ENCODE measurements at places on chromosomes 6 and 20.

DNA sequence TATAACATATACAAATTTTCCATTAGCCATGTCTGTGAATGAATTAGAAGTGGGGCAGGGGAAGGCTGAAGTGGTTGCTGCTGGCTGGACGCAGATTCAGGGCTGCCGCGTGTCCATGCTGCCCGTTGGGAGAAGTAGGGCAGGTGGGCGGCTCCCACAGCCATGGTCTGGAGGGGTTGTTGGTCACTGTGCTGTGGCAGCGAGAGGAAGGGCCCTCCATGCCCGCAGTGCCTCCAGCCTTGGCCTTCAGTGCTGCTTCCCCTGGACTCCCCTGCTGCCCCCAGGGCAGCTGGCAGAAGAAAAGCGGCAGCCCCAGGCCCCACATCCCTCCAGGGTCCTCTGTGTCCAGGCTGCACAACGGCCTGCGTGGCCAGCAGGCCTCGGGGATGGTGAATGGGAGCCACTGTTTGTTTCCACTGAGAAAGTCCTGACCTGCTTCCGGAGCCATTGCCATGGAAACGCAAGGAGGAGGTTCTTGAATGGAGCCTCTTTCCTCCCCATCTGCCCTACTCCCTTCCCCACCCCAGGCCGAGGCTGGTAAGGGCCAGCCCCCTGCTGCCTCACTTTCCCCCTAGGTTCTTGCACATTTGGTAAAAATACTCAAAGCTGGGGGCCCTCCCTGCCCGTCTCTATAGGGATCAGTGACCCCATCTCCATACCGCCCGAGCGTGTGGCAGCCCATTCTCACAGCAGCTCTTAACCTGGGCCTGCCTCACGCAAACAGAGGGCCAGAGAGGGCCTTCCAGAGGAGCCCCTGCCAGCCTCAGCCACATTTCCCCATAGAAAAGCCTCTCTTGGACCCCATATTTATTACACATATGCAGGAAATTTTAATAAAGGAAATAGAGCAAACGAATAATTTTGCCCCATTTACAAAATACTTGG lies 113.3 kb downstream of the SASH1 start:
- no peak for DNase-seq

- DNase-seq: no peak
These were observed 45.5 kb upstream of the NXT1 start for GRCh38 chr20:23305098-23305497.

- DNase-seq: no peak
These were observed 151.6 kb upstream of the CDH4 start for GRCh38 chr20:61100489-61100888.

DNA sequence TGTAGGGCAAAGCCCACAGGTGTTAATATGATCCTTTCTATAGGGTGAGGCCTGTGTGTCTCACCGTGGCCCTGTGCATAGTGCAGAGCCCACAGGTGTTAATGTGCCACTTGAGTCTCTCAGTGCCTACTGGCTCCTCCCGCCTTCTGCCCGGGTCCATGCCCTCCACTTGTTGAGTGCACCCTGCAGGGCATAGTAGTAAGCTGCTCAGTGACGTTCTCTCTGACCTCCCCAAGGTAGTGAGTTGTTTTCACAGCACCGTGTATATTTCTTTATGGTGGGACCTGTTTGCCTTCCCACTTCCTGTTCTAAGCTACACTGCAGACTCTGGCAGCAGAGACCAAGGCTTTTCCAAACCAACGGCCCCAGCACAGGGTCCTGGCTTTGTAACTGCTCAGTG lies 64.5 kb upstream of the SLC22A1 start:
- DNase-seq: no peak

DNA sequence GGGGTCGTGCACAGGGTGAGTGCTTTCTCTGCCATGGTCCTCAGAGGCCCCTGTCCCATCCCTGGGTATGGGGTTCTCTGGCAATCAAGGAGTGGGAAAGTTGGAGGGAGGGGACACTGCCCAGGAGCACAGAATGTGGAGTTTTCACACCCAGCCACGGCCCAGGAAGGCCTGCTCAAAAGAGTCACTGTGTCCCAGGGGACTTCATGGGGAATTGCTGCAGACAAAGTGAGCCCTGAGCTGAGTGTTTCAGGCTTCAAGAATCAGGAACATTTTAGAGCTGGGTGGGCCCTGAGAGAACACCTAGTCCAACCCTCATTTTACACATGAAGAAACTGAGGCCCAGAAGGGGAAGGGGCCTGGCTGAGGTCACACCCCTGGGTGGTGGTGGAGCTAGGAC lies 5.7 kb downstream of the MAPK13 start:
- no peak for DNase-seq

GRCh38 chr6:27840572-27840971 lies 71.6 kb downstream of the OR2B2 start:
- no peak for DNase-seq

DNA sequence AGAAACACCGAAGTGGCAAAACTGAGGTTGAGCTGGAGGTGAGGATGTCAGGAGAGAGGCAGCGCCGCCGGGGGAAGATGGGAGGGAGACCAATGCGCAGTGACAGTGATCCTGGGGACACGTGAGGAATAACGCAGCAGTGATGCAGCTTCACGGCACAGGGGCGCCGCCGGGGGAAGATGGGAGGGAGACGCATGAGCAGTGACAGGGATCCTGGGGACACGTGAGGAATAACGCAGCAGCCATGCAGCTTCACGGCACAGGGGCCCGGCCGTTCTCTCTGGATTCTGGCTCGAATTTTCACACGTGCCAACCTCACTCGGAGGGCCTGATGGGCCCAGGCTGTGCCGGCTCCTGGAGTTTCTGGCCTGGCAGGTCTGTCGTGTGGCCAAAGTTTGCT lies 94.7 kb downstream of the SMOC2 start:
- DNase-seq: no peak

- DNase-seq: peak; percentile 96
These were observed 3.1 kb downstream of the NNAT start for GRCh38 chr20:37523911-37524700.

GRCh38 chr6:2546901-2547300 lies 203.8 kb downstream of the MYLK4 start:
- no peak for DNase-seq

GRCh38 chr20:37681384-37682112 lies 12.3 kb upstream of the CTNNBL1 start:
- DNase-seq: no peak

DNA sequence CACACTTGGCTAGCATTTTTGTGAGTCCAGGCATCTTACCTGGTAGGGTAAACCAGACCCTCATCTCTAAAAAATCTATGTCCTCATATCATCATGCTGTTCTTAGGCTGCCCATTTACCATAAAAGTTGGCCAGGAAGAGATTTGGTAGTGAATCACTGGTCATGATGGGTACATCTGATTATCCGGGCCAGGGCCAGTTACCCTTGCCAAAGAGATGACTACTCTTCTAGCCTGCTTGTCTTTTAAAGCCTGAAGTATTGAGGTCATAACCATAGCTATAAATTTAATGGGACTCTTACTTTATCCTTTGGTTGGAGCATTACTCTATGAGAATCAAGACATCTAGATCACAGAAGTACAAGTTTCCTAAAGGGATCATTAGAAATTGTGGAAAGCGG lies 276.8 kb downstream of the TENT5A start:
- DNase-seq: no peak

DNA sequence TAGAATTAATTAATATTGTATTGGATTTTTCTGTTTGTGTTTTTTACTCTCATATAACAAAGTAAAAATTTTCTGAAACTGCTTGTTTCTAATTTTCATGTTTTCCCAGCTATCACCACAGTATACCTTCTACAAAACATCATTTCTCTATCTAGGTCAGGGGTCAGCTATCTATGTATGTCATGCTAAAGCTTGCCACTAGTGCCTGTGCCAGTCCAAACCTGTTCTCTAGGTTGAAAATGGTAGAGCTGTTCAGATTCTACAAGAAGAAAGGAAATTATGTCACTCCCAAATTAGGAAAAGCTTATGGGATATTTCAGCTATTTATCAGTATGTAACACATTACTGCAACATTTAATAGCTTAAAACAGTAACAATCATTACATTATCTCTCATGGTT lies 5.8 kb upstream of the ME1 start:
- DNase-seq: no peak

GRCh38 chr6:22466665-22467245 lies 102.6 kb upstream of the HDGFL1 start:
- peak; percentile 50 for DNase-seq

DNA sequence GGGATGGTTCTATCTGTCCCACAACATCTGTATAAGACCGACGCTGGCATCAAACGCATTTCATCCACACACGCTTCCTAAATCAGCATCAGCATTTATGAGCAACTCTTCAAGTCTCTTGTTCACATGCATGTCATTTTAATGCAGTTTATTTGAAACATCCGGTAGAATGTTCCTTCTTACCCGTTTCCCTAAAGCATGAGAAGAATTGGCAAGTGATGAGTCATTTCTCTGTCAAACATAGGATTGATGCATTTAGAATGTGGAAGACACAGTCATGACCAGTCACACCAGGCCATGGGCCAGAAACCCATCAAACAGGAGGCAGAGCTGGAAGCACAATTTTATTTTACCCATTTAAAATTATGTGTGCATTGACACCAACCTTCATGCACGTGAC lies 122.8 kb downstream of the UST start:
- no peak for DNase-seq

GRCh38 chr20:20412750-20413149 lies 44.8 kb downstream of the INSM1 start:
- peak; percentile 26 for DNase-seq

- peak; percentile 68 for DNase-seq
These were observed 98.2 kb downstream of the PSMG4 start for GRCh38 chr6:3356824-3357420.

DNA sequence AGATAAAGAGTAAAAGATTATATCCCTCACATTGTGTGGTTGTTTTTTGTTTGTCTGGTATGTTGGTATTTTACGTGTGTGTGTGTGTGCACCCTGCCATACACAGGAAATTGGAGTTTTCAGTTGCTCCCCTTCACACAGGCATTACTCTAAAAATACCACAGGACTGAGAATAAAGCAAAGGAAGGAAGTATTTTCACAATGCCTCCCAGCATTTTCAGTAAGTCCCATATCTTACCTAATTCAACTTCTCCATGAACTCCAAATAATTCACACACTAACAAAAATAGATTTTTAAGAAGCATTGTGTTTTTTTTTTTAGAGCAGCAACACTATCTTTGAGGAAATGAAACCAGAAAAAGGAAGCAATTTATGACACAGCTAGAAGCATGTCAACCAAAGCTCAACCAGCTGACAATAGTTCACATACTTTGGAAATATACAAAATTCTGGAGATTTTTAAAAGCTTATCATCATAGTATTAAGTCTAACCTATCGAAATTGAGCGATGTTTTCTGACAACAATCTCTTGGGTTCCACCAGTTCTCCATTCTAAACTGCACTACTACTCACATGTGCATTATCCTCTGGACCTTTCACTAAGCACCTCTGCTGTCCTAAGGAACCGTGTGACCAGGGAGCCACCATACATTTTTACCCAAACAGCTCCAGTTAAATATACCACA lies 2.1 kb downstream of the UBE2J1 start:
- no peak for DNase-seq

DNA sequence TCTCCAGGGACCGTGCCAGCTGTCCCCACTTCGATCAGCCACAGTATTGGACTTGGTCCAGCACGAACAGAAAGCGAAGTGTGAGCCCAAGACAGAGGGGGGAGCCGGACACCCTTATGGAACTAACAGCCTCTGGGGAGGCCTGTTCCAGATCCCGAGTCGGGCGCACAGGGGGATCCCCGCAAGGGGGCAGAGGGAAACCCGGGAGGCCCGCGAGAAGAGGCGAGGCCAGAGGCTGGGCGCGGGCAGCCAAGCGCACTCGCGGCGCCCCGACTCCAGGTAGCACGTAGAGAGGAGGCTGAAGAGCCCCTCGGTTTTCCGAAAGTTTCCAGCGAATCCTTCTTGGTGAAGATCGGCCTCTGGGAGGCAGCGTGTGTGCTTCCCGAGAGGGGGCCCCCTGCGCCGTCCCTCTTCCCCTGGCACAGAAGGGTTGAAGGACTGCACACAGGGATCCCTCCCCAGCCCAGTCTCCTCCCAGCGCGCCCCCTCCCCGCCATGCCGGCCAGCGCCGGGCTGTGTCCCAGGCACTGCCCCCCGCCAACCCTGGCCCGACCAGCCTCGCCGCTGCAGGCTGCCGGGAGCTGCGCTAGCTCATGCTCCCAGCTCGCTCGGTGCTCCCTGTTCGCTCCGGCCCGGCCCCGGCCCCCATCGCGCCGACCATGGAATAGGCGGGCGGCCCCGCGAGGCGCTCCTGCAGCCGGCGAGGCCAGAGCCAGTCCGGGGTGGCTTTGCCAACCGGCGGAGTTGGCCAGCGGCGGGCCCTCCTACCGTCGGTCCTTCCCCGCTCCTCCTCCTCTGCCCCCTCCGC lies 577 bp upstream of the SLC24A3 start:
- DNase-seq: peak; percentile 32

- no peak for DNase-seq
These were observed 19.9 kb downstream of the GATA5 start for GRCh38 chr20:62455929-62456328.

DNA sequence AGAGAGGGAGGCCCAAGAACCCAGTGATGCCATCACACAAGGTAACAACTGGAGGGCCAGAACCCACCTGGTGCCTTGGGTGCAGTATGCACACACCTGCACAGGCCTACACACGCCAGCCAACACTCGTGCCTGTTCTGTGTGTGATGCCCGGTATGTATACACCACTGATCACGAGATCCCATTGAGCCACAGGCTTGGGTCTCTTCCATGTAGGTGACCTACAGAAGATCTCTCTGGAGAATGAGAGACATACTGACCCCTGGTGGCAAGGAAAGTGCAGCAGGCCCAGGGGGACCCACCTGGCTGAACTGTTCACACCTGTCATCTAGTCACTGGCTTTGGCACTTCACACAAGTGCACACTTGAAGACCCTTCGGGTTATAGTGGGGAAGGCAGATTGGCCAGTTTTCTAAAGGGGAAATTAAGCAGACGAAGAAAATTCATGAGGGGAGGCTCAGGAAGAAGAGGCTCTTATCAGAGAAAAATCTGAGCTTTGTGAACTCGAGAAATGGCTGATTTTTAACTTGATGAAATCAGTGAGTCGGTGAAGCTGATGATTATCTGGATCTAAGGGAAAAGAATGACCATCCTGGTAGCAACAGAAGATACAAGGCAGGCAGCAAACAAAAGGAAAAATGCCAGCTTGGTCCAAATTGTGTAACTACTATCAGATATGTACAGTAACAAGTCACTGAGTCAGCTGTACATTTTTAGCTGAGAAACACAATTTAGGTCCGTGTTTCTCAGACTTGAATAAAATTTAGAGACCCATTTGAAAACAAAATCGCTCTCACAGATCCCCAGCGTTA lies 69.1 kb upstream of the PBOV1 start:
- DNase-seq: peak; percentile 59

GRCh38 chr20:2122936-2123335 lies 21.3 kb downstream of the STK35 start:
- no peak for DNase-seq

GRCh38 chr6:79869184-79869583 lies 78.2 kb downstream of the ELOVL4 start:
- DNase-seq: no peak

- DNase-seq: peak; percentile 85
These were observed at the start of gene C6orf118 for GRCh38 chr6:165308926-165309731. TSS of gene C6orf118 (minus strand) at chr6:165309605. CDS start at chr6:165309586, 19 bp downstream.

DNA sequence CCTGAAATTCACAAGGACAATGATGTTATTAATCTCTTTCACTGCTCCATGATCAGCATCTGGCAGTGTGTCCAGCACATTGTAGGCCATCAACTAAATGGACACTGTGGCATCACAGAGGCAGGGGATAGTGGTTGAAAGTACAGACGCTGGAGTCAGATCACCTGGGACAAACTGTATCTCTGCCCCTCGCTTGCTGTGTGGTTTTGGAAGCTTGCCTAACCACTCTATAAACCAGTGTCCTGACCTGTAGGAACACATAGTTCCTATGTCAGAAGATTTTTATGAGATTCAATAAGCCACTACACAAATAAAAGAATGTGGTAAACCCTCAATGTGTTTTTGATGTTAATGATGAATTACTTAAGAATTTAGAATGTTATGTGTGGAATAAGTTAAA lies 219.3 kb upstream of the RNF217 start:
- no peak for DNase-seq

Measured in NCI-H82 (cell line).